ENCODE measurements at places on chromosomes 6 and 20. TPM values are rescaled to one million over a fixed set of nuclear protein-coding genes. Genes with fewer than 3 reads are reported as not detected.
A peak's percentile ranks its signal among the peaks of the same experiment; 100 is the strongest.

ABHD16B gene
- 0.24 TPM for total RNA-seq

RGS17 gene
- total RNA-seq, result 0.39 TPM

BMP7 gene
- total RNA-seq, result not detected

AKAP7 gene
- total RNA-seq, result 20.2 TPM

TXLNB gene
- total RNA-seq, result 1.1 TPM

ZNF391 gene
- 5.0 TPM for total RNA-seq

ZC2HC1B gene
- not detected for total RNA-seq

TENT5A gene
- 6.9 TPM for total RNA-seq

FAM83C gene
- total RNA-seq, result not detected

GRCh38 chr6:120945905-120946594, 388.2 kb downstream of the TBC1D32 start:
- H3K4me1 ChIP-seq, result no peaks in the 10 kb centered on the region
- no peaks in the 10 kb centered on the region for H3K27me3 ChIP-seq
- DNase-seq, result no peak
- no peaks in the 10 kb centered on the region for H3K36me3 ChIP-seq

DNA sequence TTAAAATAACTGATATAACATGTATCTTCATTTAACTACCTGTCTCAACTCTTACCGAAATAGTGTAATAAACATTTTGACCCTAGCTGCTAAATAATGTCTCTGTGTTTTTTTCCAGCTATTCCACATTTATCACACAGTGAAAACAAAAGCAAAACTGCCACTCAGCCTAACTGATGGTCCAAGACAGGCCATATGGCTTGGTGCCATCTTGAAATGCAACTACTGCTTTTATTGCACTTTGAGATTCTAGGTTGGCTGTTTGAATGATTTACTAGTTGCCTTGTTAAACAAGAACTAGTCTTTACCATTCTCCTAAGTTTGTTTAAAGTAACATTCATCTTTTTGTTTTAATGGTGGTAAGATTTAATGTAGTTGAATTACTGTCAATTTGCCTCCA, 739.8 kb downstream of the TFAP2A start:
- H3K4me1 ChIP-seq, result no peaks in the 10 kb centered on the region
- H3K27me3 ChIP-seq, result no peaks in the 10 kb centered on the region
- no peaks in the 10 kb centered on the region for H3K36me3 ChIP-seq
- no peak for DNase-seq
- H3K27ac ChIP-seq, result no peak overlapping the region
- H3K4me3 ChIP-seq, result no peak overlapping the region

- H3K27me3 ChIP-seq, result no peaks in the 10 kb centered on the region
- DNase-seq, result peak; percentile 6
- H3K4me1 ChIP-seq, result no peaks in the 10 kb centered on the region
- no peaks in the 10 kb centered on the region for H3K36me3 ChIP-seq
- peak overlapping the region; percentile 93 for H3K4me3 ChIP-seq
Measured at GRCh38 chr6:117601811-117602150, 530 bp downstream of the GOPC start.

GRCh38 chr6:129691709-129692108, 18.3 kb downstream of the ARHGAP18 start:
- H3K36me3 ChIP-seq, result no peaks in the 10 kb centered on the region
- no peak overlapping the region for H3K27ac ChIP-seq
- H3K4me1 ChIP-seq, result peaks cover 19% of the 10 kb centered on the region
- no peak for DNase-seq
- no peak overlapping the region for H3K4me3 ChIP-seq
